ENCODE measurements at places on chromosomes 6 and 20. TPM values are rescaled to one million over a fixed set of nuclear protein-coding genes. Genes with fewer than 3 reads are reported as not detected.

Gene GATA5
- not detected for total RNA-seq

Gene TNF
- total RNA-seq: not detected

Gene LPIN3
- 18.1 TPM for total RNA-seq

Gene GPX5
- total RNA-seq: not detected

Gene FYN
- total RNA-seq: 37.7 TPM

Gene PNPLA1
- total RNA-seq: not detected

Gene CDSN
- total RNA-seq: not detected

Gene CCM2L
- total RNA-seq: not detected

Gene RPS6KA2
- 28.3 TPM for total RNA-seq

Gene SLC35F1
- not detected for total RNA-seq

Gene DAAM2
- total RNA-seq: 0.29 TPM

Gene NUDT3
- 22.0 TPM for total RNA-seq

Gene ARHGAP18
- total RNA-seq: 27.1 TPM

Gene HTR1E
- total RNA-seq: not detected

Gene UBD
- total RNA-seq: not detected

Gene ATP6V1G2
- total RNA-seq: 0.18 TPM

Gene RRP36
- total RNA-seq: 144 TPM
